Activated T-helper 2 cell treated with anti-CD3 and anti-CD28 coated beads, Interferon-gamma antibody, Interleukin-2, Interleukin-4, amounts not matched to agents 10 μg/mL and 5 μg/mL and 100 μg/mL, durations not matched to agents 14 hours and 24 hours and 36 hours (primary cell): ENCODE measurements at places on chromosomes 5 and 9.

DNA sequence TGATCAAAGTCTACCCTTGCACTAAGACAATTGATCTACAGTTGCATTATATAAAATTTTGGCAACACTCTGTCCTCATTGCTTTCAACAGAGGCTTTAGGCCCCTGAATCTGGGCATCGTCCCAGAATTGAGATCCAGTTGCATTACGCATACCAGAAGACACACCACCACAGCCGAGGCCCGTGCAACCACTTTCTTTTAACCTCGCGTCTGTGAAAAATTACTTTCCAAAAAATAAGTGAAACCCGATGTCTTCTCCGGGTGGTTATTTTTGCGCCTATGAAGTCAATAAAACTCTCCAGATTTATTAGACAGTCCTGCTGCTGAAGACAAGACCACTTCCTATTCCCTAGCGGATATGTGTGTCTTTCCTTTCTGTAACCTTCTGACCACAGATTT is 52.1 kb upstream of the NFIB start:
- H3K27ac ChIP-seq, result no peak overlapping the region
- no peak overlapping the region for H3K4me3 ChIP-seq
- H3K4me1 ChIP-seq, result no peaks in the 10 kb centered on the region
- no peaks in the 10 kb centered on the region for H3K36me3 ChIP-seq
- no peak for DNase-seq

DNA sequence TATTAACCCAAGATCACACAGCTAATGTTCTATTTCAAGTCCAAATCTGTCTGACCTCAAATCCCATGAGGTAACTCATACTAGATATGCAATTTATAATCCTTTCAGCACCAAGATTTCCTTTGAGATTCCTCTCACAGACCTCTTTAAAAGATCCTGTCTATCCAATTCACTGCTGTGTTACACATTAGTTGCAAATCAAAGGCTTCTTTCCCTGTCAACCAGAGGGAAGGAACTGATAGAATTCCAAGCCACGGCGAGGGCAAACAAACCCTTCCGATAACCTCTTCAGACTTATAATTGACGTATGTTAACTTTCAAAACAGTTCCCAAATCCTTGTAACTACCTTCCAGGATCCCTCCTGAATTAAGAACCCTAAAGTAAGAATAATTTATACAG is 168.9 kb downstream of the DRD1 start:
- no peaks in the 10 kb centered on the region for H3K4me1 ChIP-seq
- no peak overlapping the region for H3K4me3 ChIP-seq
- no peaks in the 10 kb centered on the region for H3K27me3 ChIP-seq
- DNase-seq, result no peak
- H3K27ac ChIP-seq, result no peak overlapping the region

DNA sequence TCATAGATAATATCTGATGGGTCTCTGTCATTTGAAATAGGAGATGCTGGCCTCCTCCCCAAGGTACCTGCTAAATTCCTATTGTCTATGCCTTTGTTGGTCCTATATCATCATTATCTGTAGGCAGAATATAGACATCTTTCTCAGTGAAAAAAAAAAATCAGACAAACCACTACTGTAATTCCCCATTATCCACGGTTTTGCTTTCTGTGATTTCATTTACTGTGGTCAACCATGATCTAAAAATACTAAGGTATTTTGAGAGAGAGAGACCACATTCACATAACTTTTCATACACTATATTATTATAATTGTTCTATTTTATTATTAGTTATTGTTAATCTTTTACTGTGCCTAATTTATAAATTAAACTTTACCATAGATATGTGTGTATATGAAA is 122.5 kb downstream of the INVS start:
- H3K27me3 ChIP-seq, result no peaks in the 10 kb centered on the region
- DNase-seq, result no peak
- no peak overlapping the region for H3K4me3 ChIP-seq
- peaks cover 6% of the 10 kb centered on the region for H3K36me3 ChIP-seq
- no peak overlapping the region for H3K27ac ChIP-seq

DNA sequence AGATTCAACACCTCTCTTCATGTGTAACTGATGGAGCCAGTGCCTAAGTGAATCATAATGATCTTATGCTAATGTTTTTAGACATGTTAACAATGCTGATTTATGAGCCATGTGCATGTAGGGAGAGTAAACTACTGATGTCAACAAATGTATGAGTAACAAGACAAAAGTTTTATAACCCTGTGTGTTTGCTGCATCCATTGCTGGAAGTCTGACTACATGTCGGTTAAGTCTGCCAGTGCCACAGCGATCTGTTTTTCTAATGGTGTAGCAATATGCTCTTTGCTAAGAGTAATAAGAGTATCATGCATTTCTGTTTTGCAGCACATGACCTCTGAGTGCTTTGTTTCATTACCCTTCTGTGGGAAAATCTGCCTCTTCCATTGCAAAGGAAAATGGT is 26.4 kb upstream of the TMOD1 start:
- H3K4me1 ChIP-seq, result peaks cover 5% of the 10 kb centered on the region
- H3K27ac ChIP-seq, result peak overlapping the region; percentile 35
- DNase-seq, result no peak
- H3K4me3 ChIP-seq, result no peak overlapping the region

GRCh38 chr9:78089111-78089510 is 57.5 kb upstream of the GNAQ start:
- no peak for DNase-seq
- peaks cover 6% of the 10 kb centered on the region for H3K36me3 ChIP-seq
- H3K27ac ChIP-seq, result no peak overlapping the region
- H3K27me3 ChIP-seq, result peaks cover 23% of the 10 kb centered on the region
- no peaks in the 10 kb centered on the region for H3K4me1 ChIP-seq
